ENCODE measurements at places on chromosomes 6 and 20.

DNA sequence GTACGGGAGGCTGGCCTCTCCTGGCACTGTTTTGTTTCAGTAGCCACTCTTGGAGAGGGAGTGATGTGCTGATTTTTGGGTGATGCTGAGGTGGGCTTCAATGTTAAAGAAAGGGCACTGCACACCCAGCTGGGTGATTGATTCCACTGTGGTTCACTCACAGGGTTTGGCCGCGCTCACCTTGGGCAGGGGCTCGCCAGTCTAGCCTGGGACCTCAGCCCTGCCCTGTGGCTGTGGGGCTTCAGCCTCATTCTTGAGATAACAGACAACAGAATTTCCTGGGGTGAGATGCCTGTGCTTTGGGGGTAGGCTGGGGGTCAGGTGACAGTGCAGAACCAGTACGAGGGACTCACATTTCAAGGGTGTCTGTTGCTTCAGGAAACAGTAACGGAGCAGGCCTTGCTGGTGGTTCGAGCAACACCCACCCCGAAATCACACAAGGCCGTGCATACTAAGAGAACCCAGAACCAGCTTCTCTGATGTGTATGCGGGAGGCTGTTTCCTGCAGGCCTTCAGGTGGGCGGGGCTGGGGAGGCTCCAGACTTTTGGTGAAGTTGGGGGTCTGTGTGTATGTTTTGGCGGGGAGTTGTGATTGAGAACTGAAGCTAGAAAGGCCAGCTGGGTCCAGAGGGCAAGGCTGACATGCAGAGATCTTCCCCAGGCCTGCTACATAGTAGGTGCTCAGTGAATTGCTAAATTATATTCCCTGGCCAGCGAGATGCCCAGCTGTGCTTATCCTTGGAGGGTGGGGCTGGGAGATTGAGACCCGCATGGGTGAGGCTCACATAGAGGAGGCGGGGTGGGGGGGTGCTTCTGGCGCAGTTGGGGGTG is 154.2 kb upstream of the RNF24 start:
- no peak for DNase-seq

- no peak for DNase-seq
Measured at GRCh38 chr6:134002821-134003220, 49.6 kb downstream of the SLC2A12 start.

GRCh38 chr6:131831392-131831791 is 23.6 kb downstream of the ENPP1 start:
- no peak for DNase-seq

- DNase-seq, result no peak
Measured at GRCh38 chr20:9509246-9509645, 5.1 kb upstream of the LAMP5 start.

DNA sequence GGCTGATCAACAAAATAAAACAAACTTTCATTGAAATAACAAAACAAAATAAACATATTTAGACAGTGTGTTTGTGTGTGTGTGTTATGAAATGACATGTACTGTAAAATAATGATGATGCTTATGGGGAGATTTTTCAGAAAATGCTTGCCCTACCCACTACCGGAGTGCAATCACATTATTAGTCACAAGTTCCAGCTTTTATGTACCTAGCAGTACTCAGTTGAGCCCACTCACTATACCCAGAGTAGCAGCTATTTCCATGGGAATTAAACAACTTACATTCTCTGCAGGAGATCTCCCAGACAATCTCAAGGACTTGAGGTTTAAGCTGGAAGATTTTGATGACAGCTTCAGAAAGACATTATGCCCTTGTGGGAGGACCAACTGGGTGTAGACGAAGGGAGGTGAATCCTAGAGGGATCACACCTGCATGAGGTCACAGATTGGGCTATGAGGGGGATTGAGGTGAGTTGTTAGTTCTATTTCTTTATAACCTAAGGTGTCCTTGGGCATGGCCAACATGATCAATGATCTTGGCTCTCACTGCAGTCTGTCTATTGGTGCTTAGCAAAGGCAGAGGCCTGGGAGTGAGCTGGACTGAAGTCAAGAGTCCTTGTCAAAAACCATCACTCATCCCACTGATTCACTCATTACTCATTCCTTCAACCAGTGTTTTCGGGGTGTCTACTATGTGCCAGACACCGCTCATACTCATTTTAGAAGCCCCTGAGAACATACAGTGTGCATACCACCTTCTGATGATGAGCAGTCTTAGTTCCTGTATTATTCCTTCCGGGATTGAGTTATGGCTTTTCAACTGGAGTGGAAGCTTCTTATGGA is 6.7 kb upstream of the CLIC5 start:
- DNase-seq, result no peak

DNA sequence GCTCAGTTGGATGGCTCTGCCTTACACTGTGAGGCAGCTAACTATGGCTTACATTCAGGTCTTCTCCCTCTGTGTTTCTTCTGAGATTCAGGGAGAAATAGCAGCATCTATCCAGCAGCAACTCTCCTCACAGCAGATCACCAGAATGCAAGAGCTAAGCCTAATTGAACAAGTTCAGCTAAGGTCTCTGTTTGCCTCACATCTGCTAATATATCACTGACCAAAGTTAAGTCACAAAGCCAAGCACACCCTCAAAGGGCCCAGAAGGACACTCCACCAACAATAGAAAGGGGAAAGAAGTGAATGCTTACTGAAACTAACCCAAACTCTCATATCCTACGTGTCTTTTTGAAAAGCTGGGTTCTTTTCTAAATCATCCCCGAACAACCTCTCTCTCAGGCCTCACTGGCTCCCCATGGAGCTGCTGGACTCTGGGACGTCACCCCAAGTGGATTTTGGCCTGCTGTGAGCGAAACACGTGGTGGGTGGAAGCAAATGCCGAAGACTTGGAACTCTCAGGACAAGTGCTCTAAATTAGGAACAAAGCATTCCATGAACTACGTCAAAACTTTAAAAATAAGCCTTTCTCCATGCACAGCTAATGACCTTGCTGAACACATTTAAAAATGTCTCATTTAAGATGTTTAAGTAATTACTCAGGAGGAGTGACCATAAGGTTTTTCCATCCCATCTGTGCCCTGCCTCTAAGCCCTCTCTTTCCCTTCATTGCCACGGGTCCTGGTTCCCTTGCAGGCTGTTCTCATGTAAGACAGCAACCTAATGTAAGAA is 167.5 kb upstream of the PLCB4 start:
- DNase-seq, result no peak
